Right hindlimb (tissue), 1 donor: ENCODE measurements at places on chromosomes 12 and 14.

GRCh38 chr12:2233034-2233433 is 180.2 kb downstream of the CACNA1C start:
- no peak for DNase-seq

- DNase-seq = peak; percentile 41
Observed at GRCh38 chr12:72272731-72273498, 745 bp downstream of the TRHDE start.

DNA sequence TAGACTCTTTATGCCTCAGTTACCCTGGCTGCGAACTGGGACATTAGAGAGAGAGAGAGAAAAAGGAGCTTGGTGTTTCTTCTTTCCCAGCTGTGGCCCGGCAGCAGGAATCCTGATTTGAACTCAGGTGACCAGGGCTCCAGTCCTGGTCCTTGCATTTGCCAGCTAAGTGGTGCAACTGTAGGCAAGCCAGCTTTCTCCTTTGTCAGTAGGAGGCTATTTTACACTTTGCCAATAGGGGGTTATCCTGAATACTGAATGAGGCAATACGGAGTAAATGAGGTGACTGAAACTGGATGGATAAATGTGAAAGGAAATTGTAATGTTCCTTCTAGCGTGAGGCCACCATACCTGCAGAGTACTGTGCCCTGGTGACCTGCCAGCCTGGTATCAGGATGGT is 27.8 kb downstream of the KCNA5 start:
- no peak for DNase-seq

- no peak for DNase-seq
Observed at GRCh38 chr12:14367040-14367661, 1.7 kb downstream of the ATF7IP start.

GRCh38 chr14:73916324-73916723 is 29.7 kb downstream of the ZNF410 start:
- no peak for DNase-seq

DNA sequence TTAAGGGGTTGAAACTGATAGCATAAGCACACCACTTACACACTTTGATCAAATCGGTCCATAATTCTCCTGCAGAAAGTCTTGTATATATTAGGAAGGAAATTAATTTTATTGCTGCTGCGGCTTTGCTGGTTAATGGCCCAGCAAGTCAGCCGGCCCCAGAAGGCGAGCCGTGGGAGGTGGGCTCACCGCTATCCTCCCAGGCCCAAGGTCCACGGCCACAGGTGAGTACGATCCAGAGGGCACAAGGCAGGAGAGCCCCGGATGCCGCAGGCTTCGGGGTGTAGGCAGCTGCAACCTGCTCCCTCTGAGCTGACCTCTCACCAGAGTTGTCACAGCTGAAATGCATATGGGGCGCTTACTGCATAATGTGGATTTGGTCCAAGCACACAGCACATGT is 165.7 kb downstream of the TBX5 start:
- DNase-seq = no peak

DNA sequence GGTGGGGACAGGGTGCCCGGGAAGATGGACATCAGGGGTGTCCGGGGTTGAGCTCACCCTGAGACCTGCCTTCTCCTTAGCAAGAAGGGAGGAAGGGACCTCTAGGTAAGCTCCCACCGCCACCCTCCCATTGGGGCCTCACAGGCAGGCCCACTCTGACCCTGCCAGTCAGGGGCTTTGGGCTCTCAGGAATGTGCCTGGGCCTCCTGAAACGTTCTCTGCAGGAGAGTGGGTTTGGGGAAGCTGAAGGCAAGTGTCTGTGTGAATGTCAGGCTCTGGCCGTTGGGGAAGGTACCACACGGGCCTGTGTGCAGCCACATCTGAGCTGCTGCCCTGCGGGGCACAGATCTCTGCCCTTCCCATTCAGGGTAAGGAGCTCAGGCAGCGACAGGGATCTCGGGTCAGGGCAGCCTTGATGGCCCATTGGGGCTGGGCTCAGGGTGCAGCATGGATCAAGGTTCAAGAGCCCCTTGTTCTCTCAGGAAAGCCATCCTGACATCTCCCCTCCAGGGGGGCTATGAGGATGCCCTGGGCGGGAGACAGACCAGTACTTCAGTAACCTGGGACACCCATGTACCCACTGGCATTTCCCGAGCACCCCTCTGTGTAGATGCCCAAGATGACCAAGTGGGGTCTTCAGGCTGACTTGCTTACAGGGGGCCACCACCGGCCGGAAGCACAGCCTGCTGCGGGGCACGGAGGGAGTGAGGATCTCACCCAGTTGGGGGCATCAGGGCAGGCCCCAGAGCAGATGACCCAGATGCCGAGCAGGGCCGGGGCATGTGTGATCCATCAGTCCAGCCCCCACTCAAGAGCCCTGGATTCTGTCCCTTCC is 29.7 kb downstream of the FAM222A start:
- DNase-seq = peak; percentile 15

DNA sequence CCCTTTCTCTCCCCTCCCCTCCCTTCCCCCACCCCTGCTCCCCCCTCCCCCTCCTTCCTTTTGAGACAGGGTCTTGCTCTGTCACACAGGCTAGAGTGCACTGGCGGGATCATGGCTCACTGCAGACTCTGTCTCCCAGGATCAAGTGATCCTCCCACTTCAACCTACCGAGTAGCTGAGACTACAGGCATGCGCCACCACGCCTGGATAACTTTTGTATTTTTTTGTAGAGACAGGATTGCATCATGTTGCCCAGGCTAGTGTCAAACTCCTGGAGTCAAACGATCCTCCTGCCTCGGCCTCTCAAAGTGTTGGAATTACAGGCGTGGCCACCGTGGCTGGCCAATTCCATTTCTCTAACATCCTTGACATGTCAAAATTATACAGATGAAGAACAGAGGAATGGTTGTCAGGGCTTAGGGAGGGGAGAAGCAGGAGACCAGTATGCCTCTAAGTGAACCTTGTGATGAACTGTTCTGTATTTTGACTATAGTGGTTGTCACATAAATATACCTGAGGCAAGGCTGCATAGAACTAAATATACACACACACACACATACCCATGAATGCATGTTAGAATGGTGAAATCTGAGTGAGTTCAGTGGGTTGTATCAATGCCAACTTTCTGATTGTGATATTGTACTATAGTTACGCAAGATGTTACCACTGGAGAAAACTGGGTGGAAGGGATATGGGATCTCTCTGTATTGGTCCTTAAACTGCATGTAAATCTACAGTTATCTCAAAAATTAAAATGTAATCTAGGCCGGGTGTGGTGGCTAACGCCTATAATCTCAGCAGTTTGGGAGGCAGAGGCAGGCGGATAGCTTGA is 3.6 kb upstream of the CFAP73 start:
- DNase-seq = no peak
